ENCODE measurements at places on chromosomes 6 and 20. TPM values are rescaled to one million over a fixed set of nuclear protein-coding genes. Genes with fewer than 3 reads are reported as not detected.

OTOR gene
- not detected for total RNA-seq

GRCh38 chr6:1235825-1236224, 76.1 kb upstream of the FOXQ1 start:
- H3K4me3 ChIP-seq, result no peak overlapping the region
- no peaks in the 10 kb centered on the region for H3K4me1 ChIP-seq
- no peak overlapping the region for H3K27ac ChIP-seq
- H3K27me3 ChIP-seq, result peaks cover 18% of the 10 kb centered on the region
- no peaks in the 10 kb centered on the region for H3K36me3 ChIP-seq
- DNase-seq, result no peak

GRCh38 chr20:44166477-44166876, 20.5 kb downstream of the JPH2 start:
- H3K27me3 ChIP-seq, result 0 out of 2 replicates have a peak, but pooled peaks cover 9% of the 10 kb centered on the region
- no peak for DNase-seq
- no peak overlapping the region for H3K27ac ChIP-seq
- no peak overlapping the region for H3K4me3 ChIP-seq
- H3K4me1 ChIP-seq, result no peaks in the 10 kb centered on the region

DNA sequence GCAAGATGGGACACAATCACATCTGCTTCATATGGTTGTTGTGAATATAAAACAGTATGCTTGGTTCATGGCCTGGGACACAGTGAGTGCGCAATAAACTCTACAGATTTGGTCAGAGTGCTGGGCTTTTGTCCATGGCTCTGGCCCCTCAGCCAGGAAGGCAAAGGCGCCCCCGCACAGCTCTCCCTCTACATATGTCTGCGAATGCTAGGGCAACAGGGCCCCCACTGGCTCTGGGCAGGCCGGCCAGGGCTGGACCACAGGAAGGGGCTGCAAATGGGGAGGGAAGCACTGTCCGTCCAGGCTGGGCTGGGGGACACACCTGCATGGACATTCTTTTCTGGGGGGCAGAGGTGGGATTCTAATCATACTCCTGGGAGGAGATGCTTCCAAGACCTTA, 151.8 kb upstream of the MLN start:
- peaks cover 11% of the 10 kb centered on the region for H3K4me1 ChIP-seq
- no peak for DNase-seq
- no peaks in the 10 kb centered on the region for H3K36me3 ChIP-seq
- 0 out of 2 replicates have a peak, but pooled peaks cover 4% of the 10 kb centered on the region for H3K27me3 ChIP-seq

GRCh38 chr6:108242721-108243120, 18.1 kb downstream of the SNX3 start:
- 0 out of 2 replicates have a peak, but pooled peaks cover 3% of the 10 kb centered on the region for H3K36me3 ChIP-seq
- H3K27me3 ChIP-seq, result no peaks in the 10 kb centered on the region
- DNase-seq, result no peak
- no peaks in the 10 kb centered on the region for H3K4me1 ChIP-seq
- no peak overlapping the region for H3K4me3 ChIP-seq

IL20RA gene
- total RNA-seq, result 1.1 TPM

HSPA12B gene
- total RNA-seq, result not detected

MUCL3 gene
- 0.15 TPM for total RNA-seq

GRCh38 chr20:5895626-5896025, 54.7 kb downstream of the TRMT6 start:
- H3K27me3 ChIP-seq, result peaks cover 45% of the 10 kb centered on the region
- no peaks in the 10 kb centered on the region for H3K4me1 ChIP-seq
- H3K4me3 ChIP-seq, result no peak overlapping the region

DNA sequence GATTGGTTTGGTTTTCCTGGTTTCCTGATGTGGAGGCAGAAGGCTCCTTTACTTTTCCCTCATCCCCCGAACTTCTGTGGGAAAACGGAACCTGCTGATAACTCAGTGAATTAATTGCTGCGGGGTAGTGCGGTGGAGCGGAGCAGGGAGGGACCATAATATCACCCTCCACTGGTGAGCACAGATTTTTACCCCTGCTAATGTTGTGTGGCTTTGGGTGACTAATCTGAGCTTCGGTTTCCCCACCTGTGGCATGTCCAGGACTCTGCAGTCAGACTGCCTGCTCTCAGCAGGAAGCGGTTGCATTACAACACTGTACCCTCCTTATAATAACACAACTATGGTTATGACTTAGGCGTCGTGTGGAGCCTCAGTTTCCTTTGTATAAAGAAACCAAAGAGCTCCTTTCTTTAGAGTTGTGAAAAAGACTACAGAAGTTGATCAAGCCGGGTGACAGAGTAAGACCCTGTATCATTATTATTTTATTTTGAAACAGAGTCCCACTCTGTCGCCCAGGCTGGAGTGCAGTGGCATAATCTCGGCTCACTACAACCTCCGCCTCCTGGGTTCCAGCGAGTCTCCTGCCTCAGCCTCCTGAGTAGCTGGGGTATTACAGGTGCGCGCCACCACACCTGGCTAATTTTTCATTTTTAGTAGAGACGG, 2.2 kb upstream of the ID1 start:
- peak overlapping the region; percentile 25 for H3K4me3 ChIP-seq
- H3K36me3 ChIP-seq, result peaks cover 13% of the 10 kb centered on the region
- no peaks in the 10 kb centered on the region for H3K27me3 ChIP-seq
- peaks cover 44% of the 10 kb centered on the region for H3K4me1 ChIP-seq
- peak overlapping the region; percentile 98 for H3K27ac ChIP-seq

DNA sequence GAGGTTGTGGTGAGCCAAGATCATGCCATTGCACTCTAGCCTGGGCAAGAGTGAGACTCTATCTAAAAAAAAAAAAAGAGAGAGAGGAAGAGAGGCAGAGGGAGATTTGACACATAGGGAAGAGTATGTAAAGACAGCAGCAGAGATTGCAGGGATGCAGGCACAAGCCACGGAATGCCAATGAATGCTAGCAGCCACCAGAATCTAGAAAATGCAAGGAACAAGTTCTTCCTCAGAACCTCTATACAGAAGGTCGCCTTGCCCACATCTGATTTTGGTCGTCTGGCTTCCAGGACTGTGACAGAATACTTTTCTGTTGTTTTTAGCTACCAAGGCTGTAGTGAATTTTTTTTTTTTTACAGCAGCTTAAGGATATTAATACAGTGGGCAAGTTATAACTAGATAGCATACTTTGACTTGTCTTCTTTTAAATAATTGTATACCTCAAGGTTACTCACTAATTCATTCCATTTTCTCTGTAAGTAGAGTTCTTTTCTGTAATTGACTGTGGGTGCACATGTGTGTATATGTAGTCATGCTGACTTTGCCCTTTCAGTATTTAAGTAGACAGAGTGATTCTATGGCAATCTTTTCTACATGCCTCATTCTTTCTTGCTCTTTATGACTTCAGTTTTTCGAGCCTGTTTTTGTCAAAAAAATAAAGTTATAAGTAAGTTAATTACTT, 402.2 kb downstream of the GJA1 start:
- no peaks in the 10 kb centered on the region for H3K36me3 ChIP-seq
- H3K27me3 ChIP-seq, result no peaks in the 10 kb centered on the region
- no peaks in the 10 kb centered on the region for H3K4me1 ChIP-seq
- DNase-seq, result no peak
- no peak overlapping the region for H3K27ac ChIP-seq
- H3K4me3 ChIP-seq, result no peak overlapping the region

DNA sequence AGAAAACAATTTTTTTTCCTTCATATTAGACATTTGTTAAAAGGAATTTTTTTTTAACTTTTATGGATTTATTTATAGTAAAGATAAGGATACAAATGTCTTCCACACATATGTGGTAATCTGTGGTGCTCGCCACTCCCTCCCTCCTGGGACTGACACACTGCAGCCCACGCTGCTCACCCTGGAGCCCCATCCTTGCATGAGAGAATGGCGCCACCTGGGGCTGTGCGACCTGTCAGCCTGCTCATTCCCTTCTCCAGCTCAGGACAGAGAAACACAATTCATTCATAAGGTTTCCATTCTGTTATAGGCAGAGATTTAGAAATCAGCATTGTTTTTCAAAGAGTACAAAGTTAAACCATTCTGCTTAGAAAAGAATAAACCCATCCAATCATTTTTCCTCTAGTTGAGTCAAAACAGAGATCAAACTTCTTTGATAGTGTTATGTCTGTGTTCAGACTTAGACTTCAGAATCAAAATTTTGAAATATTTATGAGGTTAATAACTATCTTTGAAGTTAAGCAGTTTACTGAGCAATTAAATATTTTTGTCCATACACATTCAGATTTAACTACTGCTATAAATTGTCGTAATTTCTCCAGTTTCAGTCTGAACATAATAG, 42.8 kb upstream of the DYNLRB1 start:
- peaks cover 45% of the 10 kb centered on the region for H3K4me1 ChIP-seq
- no peak overlapping the region for H3K4me3 ChIP-seq
- H3K27ac ChIP-seq, result peak overlapping the region; percentile 81
- peak; percentile 48 for DNase-seq

CD83 gene
- total RNA-seq, result 6.0 TPM

LIN28B gene
- 0.25 TPM for total RNA-seq

DNA sequence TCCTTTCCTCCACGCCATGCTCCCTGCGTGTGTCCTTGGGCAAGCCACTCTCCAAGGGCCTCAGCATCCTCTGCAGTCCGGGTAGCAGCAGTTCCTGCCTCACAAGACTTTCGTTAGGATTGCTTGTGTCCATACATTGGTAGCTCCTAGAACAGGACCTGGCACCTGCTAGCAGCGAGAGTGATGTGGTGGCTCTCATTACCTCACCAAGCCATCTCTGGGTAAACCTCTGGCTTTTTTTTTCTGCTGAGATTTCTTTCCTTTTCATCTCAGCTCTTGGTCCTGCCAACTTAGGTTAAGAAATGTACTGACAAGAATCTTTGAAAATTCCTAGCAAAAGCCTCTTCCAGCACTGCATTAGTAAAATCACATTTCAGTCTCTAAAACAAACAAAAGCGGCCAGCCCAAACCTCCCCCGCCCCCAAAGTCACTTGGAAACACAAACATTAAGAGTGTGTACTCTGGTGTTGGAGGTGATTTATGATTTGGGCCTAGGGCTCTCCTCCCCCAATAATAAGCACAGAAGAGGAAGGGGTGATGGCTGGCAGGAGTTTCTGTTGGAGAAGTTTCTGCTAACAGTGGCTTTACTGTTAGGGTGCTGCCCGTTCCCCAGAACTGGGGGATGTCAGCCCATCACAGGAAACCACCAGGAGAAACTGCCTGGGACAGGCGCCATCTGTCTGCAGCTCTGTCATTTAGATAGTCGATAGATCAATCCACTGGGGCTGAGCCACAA, 199.2 kb downstream of the CD83 start:
- H3K36me3 ChIP-seq, result no peaks in the 10 kb centered on the region
- H3K4me3 ChIP-seq, result no peak overlapping the region
- DNase-seq, result no peak
- no peaks in the 10 kb centered on the region for H3K4me1 ChIP-seq
- no peaks in the 10 kb centered on the region for H3K27me3 ChIP-seq
- no peak overlapping the region for H3K27ac ChIP-seq

DNA sequence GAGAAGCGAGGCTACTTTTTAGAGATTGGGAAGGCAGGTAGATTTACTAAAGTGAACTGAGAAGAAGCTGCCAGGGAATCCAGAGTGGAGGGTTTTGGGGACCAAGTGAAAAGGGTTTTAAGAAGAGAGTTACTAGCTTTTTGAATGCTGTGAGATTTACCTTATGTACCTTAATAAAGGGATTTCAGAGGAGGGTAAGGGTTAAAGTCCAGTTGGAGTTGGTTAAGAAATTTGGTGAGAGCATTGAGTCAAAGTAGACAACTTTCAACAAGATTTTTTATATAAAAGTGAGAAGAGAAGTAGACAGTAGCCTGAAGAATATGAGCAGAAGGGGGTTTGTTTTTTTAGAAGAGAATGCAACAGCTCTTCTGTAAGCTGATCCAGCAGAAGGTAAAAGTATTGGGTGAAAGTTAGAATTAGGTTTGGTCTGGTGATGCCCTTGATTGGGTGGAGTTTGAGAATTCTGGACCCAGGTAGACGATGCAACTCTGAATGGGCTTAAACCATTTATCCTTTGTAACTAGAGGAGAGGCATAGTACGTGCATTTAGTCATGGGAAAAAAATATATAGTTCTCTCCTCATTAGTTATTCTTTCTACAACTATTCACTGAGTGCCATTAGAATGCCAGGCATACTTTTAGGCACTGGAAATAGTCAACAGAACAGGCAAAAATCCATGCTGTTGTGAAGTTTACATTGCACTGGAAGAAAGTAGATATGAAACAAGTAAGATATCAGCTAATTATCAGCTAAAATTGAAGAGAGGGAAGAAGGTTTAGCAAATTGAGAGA, 44.8 kb downstream of the ATRN start:
- no peaks in the 10 kb centered on the region for H3K36me3 ChIP-seq
- no peaks in the 10 kb centered on the region for H3K4me1 ChIP-seq
- no peak overlapping the region for H3K27ac ChIP-seq
- H3K27me3 ChIP-seq, result no peaks in the 10 kb centered on the region
- no peak for DNase-seq

DNA sequence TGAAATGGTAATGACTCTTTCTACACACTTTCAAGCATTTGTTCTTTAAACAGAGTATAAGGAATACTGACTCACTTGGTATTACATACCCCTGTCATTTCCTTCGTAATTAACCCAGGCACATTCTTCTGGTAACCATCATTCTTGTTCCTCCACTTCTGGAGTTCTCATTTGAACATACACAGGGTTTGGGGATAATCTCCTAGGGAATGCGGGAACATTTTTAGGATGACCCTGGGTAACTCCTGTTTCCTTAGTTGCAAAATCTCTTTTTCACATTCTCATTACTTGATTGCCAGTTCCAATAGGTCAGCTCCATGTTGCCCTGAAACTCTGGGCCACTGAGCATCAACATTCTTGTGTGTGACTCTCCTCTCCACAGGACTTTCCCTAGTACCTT, 51.5 kb upstream of the E2F3 start:
- no peak overlapping the region for H3K4me3 ChIP-seq
- no peaks in the 10 kb centered on the region for H3K4me1 ChIP-seq
- H3K27ac ChIP-seq, result no peak overlapping the region
- no peaks in the 10 kb centered on the region for H3K36me3 ChIP-seq
- no peak for DNase-seq

- H3K4me1 ChIP-seq, result no peaks in the 10 kb centered on the region
- peaks cover 1% of the 10 kb centered on the region for H3K27me3 ChIP-seq
- no peak within 1 kb of the TSS for H3K27ac ChIP-seq
- H3K36me3 ChIP-seq, result no peaks in the 10 kb centered on the region
Measured at GRCh38 chr20:1001911-1002681, at the start of gene RSPO4. Gene RSPO4 (minus strand): TSS chr20:1002311. CDS start chr20:1002164, 147 bp downstream.

LY6G6F gene
- not detected for total RNA-seq

- no peak overlapping the region for H3K4me3 ChIP-seq
- H3K4me1 ChIP-seq, result peaks cover 18% of the 10 kb centered on the region
- H3K27ac ChIP-seq, result no peak overlapping the region
- H3K27me3 ChIP-seq, result no peaks in the 10 kb centered on the region
- no peak for DNase-seq
- no peaks in the 10 kb centered on the region for H3K36me3 ChIP-seq
Measured at GRCh38 chr6:42322676-42323075, 105.0 kb upstream of the MRPS10 start.
